ENCODE measurements at places on chromosomes 7 and 10.

DNA sequence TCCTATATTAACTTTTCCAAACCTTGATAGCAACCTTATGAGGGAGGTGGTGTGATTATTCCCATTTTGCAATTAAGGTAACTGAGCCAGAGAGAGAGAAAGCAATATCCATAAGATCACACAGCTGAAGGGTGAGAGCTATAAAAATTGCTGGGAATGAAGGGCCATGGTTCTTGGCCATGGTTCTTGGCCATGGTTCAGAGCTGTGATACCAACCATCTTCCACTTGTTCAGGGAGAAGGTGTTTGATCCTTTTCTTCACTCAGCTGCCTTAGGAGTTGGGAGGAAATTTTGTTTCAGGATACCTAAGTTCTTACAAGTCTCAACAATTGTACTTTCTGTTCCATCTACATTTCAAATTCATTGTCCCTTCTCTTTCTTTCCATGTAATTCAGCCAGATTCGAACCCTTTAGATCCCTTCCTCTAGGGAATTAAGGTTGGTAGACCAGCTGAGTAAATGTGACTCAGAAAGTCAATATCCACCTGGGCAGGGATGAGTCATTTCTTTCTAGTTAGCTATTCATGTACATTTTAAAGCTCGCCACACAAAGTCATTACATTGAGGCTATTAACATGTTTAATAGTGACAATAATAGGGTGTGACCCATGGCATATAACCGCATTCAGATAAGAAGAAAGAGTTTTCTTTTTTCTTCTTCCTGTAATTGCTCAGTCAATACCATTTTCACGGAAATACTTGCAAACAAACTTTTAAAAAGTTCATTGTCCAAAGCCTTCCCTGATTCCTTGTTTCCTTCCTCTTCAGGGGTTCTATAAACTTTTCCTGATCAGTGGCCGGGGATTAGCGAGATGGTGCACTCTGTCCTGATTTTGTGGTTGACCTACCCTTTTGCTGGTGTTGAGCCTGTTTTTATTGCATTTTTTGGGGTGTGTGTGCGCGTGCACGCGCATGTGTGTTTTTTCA, 143.4 kb downstream of the TCF7L2 start:
- peak; percentile 17 for DNase-seq

- DNase-seq, result no peak
Measured at GRCh38 chr7:33816106-33816505, 89.2 kb upstream of the BMPER start.

DNA sequence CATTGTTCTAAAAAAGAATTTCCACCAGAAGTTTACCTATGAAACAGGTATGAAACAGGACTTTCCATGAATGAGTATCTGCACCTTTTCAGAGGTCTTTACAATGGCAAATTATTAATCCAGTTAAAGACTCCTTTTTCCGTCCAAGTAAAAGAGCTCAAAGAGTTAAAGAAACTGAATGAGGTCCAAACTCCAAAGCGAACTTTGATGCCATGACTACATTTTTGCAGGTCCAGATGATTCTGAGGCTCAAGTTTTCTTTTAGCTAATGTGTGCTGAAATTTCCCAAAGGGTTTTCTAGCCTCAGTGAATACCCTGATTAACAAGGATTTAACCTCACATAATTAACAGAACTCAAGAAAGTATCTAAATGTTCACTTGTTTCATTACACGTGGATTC, 9.8 kb downstream of the CUBN start:
- no peak for DNase-seq

- no peak for DNase-seq
Measured at GRCh38 chr10:102617041-102617440, 27.2 kb upstream of the TRIM8 start.

DNA sequence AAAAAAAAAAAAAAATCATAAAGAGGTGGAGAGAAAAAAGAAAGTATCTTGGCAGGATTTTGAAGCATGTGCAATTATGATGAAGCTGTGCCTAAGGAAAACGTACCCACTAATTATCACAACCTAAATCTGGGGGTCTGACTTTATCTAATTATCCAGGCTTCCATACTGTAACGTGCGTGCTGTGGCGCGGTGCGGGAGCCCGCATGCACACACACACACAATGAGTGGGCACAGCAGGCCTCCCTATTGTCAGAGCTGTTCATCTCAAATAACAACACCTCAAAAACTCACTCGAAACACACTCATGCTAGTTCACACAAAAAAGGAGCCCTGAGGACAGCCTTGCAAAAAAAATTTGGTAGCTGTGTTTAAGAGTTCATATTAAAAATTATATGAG, 31.9 kb downstream of the BEND7 start:
- no peak for DNase-seq

- no peak for DNase-seq
Measured at GRCh38 chr10:49609283-49610113, 612 bp upstream of the SLC18A3 start.

DNA sequence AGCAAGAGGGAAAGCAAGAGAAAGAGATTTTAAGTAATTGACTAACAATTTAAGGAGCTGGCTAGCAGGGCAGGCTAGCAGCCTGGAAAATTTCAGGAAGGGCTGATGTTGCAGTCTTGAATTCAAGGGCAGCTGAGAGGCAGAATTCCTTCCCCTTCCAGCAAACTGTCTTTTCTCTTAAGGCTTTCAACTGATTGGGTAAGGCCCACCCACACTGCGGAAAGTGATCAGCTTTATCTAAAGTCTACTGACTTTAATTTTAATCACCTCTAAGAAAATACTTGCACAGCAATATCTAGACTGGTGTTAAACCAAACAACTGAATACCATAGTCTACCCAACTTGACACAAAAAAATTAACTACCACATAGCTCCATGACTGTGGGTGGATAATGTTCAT, 303.9 kb downstream of the FZD1 start:
- DNase-seq, result no peak

GRCh38 chr7:11636274-11636673, 195.7 kb downstream of the THSD7A start:
- no peak for DNase-seq

DNA sequence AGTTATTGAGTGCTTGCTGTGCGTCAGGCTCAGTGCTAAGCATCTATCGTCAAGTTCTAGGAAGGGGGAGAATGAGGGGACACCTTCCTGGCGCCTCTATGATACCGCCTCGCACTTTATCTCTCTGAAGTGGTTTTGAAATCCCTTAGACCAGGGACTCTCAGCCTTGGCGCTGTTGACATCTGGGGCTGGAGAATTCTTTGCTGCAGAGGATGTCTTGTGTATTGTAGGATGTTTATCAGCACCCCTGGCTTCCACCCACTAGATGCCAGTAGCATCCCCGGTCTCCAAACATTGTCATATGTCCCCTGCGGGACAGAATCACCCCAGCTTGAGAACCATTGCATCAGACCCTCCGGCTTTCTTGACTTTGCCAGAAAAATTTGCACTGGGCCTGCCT, 285.5 kb downstream of the CCDC3 start:
- no peak for DNase-seq

- no peak for DNase-seq
Measured at GRCh38 chr10:42933448-42934340, 143.2 kb upstream of the RET start.

- DNase-seq, result no peak
Measured at GRCh38 chr10:117445992-117446391, 70.8 kb upstream of the PDZD8 start.

- no peak for DNase-seq
Measured at GRCh38 chr7:80357530-80357929, 154.3 kb downstream of the GNAT3 start.

- DNase-seq, result no peak
Measured at GRCh38 chr10:70315815-70316214, 32.0 kb upstream of the NPFFR1 start.

DNA sequence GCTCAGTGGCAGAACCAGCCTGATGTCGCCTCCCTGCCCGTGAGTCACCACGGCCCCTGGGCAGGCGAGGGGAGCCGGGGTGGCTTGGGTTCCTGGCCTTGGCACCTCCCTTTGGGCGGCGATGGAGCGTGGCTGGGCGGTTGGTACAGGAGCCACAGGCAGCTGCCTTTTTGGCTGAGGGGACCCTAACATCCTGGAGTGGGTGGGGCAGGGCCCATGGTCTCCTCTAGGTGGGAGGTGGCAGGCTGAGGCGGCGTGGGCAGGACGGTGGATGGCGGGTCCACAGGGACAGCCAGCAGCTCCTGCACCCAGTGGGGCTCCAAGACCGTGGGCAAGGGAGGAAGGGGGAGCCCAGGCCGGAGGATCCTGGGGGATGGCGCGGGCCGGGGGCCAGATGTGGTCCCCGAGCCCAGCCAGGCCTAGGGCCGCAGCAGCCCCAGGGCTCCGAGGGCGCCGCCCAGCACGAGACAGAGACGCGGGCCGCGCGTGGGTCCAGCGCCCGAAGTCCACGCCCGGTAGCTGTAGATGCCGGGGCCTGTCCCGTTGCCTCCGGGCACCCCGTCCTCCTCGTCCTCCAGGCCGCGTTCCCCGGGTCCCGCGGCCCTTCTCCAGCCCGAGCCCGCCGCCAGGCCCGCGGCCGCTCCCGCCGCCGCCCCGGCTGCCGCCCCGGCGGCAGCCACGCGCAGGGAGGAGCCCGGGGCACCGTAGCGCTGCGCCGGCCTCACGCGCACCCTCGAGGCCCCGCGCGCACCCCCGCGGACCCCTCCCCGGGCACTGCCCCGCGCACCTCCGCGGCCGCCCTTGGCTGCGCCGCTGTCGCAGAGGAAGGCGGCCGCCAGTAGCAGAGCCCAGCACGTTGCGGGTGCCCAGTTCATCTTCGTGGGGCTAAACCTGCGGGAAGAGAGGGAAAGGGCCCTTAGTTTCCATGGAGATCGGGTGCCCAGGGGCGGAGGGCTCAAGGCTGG, 1.3 kb downstream of the SPRN start:
- DNase-seq, result no peak

GRCh38 chr7:34747867-34748727, 90.1 kb downstream of the NPSR1 start:
- peak; percentile 83 for DNase-seq

- DNase-seq, result no peak
Measured at GRCh38 chr7:20232848-20233247, 15.7 kb upstream of the MACC1 start.

GRCh38 chr7:126715076-126715475, 537.7 kb downstream of the GRM8 start:
- peak; percentile 71 for DNase-seq

DNA sequence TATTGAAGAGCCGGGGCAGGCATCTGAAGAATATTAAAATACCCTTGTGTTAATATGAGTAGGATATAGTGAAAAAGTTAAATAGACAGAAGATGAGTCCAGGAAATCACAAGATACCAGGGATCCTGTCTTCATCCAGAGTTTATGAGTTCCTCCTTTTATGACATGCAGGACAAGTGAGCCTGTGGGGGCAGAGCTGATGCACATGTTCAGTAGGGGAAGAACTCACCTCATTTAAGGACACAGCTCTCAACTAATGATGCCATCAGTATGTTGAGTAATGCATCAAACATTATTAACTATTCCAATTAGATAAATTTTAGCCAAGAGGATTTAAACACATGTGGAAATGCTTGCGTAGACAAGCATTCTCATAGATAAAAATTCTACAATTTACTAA, 435.8 kb upstream of the AKR1E2 start:
- no peak for DNase-seq

DNA sequence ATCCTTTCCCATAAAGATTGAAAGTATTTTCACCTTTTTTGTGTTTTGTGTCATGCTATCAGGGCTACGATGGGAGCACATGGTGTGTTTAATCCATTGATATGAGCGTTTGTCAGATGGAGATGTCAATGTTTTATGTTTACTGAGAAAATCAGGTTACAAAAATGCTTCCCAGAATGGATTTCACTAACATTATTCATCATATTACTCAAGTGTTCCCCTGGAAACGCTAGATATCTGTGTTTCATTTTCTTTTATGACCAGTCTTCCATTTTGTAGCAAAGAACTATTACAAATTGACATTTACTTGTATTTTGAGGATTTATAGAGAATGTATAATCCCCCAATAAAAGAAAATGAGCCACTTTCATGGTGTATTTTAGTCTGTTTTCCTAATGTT, 293.5 kb upstream of the AKR1E2 start:
- DNase-seq, result no peak

- DNase-seq, result no peak
Measured at GRCh38 chr7:418636-419280, 100.9 kb downstream of the PDGFA start.

DNA sequence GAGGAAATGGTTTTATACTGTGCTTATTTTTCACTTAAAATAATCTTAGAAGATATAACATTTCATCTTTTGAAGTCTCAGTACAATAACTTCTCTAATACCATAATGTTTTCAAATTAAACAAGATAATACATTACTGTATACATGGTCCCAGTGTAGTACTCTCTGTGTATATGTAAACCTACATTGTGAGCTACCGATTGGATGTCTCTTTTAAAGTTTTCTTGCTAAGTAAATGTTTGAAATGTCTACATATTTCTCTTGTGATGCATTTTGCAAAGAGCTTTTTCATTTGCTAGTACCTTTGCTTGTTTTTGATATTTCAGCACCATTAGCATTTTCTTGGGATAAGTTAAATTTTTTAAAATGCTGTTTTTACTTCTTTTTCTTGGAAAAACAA, 94.8 kb downstream of the PRKG1 start:
- DNase-seq, result no peak

- DNase-seq, result no peak
Measured at GRCh38 chr7:2553108-2553507, 2.2 kb downstream of the BRAT1 start.

- no peak for DNase-seq
Measured at GRCh38 chr7:50664461-50664922, 99.3 kb upstream of the DDC start.

- peak; percentile 63 for DNase-seq
Measured at GRCh38 chr7:153381275-153382040, 621.9 kb downstream of the ACTR3B start.

DNA sequence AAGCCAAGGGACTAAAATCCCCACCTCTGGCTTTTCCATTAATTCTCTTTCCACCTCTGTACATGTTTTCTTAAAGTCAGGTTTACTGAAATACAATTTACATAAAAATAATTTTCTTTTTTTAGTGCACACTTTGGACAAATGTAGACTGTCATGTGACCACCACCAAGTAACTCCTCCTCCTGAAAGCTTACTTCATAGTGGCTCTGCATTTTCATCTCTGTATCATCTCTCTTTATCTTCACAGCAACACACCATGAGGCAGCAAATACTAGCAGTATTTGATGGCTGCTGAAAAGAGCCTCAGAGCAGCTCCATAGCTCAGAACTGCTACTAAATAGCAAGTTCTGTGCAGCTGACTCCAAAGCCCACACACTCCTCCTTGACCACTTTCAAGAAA, 17.3 kb downstream of the WDFY4 start:
- DNase-seq, result no peak

DNA sequence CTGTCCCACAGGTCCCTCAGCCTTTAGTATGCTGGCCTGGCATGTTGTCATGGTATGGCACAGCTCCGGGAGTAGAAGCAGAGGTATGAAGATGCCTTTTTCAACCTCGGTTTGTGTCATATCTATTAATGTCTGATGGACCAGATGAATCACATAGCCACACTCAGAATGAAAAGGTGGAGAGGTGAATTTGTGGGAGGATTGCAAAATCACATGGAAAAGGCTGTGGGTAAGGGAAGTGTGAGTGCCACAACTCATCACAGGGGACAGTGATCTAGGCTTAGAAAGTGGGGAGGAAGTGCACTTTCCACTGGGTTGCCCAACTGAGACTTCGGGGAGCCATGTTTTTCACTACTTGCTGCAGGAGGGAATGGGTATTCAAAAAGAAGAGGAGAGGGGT, 190.7 kb downstream of the WDR11 start:
- DNase-seq, result no peak
